Ovary (tissue), 10 donors: ENCODE measurements at places on chromosomes 2 and 18.

- DNase-seq = no peak
These were observed 7.2 kb upstream of the TSN start for GRCh38 chr2:121748202-121748601.

GRCh38 chr2:30445266-30445821 lies 1.7 kb upstream of the LCLAT1 start:
- DNase-seq = no peak

GRCh38 chr2:43220760-43221123 lies 5.7 kb downstream of the ZFP36L2 start:
- DNase-seq = no peak

GRCh38 chr2:225457482-225457881 lies 58.0 kb downstream of the NYAP2 start:
- no peak for DNase-seq

DNA sequence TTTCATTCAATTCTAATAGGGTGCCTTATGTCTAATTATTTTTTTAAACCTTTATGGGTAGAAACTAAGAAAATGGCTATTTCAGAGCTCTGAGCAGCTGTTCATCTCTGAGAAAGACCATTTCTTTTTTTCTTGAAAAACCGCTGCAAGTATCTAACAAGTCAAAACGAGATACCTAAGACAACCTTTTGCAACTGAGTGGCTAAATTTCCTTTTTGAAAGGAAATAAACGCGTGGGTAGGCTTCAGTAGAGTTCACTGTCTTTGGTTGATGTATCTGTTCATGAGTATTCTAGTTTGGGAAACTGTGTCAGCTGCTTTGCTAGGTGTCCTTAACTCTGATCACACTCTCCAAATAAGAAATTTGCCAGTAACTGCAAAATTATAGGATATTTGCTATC lies 104.3 kb upstream of the LINC00305 start:
- no peak for DNase-seq

DNA sequence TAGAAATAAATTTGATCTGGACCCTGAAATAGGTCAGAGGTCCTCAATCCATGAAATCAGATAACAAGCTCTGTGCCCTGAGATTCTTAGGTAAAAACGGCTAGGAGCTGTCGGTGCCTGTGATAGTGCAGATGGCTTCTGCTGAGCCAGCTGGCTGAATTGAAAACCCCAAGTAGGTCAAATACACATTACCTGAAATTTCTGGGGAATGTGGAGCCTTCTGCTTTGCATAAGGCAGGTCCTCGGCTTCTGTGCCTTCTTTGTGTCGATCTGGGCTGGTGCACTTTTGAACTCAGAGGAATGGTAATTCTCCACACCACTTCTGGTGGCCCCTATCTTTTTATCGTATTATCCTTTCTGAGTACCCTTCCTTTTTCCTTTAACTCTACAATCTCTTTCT lies 66.6 kb downstream of the CNTNAP5 start:
- DNase-seq = no peak

DNA sequence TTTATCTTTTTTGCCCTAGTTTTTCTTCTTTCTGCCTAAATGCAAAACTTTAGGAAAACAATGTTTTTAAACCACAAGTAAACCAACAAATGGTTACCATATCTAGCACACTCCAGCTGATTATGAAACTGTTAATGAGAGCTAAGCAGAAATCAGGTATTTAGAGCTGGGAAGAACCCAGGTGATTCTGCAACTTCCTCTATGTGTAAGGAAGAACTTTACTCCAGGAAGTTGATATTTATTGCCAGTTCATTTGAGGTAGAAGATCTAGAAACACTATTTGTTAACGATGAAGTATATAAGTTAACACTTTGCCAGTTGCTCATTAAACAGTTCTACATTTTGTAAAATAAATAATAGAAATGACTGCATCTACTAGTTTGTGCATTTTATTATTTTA lies 409.7 kb downstream of the XIRP2 start:
- DNase-seq = no peak

DNA sequence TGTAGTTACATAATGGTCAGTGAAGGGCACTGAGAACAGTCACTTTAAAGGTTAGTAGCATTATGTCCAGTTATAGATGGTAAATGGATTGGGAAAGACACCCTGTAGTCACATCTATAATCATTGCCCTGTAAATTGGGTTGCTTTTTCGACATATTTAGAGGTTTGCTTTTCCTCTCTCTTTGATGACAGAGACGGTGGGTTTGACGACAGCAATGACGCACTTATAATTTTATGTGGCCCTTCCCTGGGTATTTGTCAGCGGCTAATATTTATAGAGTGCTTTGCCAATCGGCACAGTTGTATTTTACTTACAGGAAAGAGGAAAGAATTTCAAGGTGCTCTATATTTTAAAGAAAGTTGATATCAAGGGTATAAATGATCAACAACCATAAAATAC lies 2.8 kb downstream of the CPS1 start:
- no peak for DNase-seq

DNA sequence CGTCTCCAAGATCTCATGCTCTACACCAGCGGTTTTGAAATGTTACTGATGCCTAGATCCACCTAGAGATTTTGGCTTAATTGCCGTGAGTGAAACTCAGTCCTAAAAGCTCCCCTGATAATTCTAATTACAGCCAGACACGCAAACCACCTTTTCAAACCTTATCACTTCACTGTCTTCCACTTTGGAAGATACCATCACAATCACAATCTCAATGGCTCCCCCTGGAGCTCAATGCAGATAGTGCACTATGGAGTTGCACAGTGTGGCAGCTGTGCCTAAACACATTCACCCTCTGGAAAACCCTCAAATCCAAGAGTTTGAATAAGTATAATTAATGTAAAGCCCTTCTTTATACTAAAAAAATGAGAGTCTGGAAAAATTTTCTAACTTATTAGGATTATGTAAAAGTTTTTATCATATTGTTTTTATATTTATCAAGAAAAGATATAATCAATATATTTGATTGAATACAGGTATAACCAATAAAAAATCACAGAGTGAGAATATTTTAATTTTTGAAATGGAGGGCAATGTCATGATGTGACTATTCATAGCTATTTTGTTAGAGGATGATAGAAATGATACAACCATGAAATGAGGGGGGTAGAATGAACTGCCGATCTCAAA lies 102.9 kb upstream of the SLC8A1 start:
- DNase-seq = peak; percentile 46

- DNase-seq = no peak
These were observed 38.0 kb downstream of the SIGLEC15 start for GRCh38 chr18:45863469-45863868.

DNA sequence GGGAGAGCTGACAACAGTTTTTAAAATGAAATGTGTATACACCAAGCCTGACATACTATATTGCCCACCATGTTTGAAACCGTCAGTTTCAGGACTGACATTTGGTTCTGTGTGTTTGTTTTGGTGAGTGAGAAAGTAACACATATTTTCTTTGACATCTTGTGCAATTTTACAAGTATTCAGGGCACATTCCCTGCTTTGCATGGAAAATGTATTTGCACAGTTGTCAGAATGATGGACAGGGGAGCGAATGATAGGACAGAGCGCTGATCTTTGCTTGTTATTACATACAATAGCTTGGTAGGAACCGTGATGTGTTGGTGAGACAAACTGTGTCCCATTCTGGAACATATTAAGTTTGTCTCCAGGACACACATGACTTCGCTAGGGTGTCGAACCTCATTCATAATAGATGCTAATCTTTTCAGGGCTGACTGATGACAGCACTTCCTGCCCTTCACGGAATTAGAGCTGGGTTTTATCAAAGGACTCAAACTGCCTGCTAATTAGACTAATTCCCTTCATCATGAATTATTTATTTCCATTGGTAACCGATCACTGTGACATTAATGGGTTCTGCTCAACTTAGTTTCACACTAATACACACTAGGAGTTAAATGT lies 158.5 kb downstream of the CDCA7 start:
- DNase-seq = no peak

- no peak for DNase-seq
These were observed 11.4 kb upstream of the COL6A3 start for GRCh38 chr2:237425320-237425719.

- no peak for DNase-seq
These were observed 18.6 kb downstream of the LYPD1 start for GRCh38 chr2:132651115-132652045.

DNA sequence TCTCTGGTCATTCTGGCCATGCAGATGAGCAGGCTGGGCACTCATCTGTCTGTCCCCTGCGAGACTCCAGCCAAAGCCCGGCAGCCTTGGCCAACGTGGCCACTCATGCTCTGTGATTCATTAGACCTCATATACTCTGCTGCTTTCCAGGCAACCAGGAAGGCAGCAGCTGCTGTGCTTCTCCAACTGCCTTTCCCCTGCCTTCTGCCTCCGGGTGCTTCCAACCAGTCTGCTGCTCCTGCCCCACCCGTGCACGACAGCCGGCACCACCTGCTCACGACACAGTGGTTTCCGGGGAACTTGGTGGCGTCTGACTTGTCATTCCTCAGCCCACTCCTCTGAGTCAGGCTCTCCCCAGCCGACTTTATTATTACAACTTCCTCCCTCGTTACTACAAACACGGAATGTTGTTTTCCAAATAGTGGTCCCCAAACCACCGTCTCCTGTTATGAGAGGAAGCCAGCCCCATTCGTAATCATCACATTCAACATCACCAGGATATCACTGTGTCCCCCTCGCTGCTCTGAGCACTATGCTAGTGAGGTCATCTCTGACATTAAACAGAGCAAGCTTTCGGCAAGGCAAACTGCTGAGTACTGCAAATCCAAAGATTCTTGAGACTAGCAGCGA lies 392.4 kb downstream of the ALK start:
- no peak for DNase-seq

DNA sequence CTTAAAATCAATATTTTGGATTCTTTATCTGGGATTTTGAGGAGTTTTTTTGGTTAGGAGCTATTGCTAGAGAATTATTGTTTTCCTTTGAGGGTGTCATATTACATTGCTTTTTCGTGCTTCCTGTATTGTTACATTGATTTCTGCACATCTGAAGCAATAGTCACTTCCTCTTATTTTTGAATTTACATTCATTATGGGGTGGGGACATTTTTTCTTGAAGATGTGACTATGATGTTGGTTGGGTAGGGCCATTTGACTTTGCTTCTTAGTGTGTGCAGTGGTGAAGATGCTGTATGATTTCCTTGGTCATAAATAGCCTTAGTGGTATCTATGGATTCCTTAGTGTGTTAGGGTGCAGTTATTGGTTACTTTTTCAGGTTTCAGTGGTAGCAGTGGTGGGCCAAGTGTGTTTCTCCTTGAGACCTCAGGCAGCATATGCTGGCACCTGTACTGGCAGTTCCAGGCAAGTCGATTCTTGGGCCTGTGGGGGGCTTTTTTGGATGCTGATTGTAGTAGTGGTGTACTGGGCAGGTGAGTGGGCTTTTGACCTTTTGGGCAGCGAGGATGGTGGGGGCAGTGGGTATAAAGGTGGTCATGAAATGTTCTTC lies 61.8 kb downstream of the ARHGAP25 start:
- no peak for DNase-seq
